ENCODE measurements at places on chromosomes 13 and 19.

DNA sequence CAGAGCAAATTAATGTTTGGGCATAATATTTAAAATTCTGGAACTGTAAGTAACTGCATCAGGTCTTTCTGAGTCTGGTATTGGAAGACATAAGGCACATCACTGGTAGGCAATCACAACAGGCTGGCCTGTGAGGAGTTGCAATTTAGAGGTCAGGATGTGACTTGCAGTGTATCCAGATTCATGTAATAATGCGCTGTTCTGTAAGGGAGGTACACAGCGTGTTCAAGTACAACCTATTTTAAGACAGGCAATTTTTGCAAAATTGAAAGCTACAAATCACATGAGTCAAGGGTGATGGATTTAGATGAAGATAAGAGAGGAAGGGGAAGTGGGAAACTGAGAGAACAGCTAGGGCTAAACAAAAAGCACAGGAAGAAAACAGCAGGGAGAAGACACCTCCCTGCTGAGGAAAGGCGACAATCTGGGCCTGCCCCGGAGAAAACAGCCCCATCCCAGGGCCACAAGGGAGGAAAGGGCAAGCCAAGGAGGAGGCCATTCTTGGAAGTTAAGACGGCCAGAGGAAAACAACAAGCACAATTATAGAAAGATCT lies 138.1 kb downstream of the LACC1 start:
- DNase-seq: no peak

DNA sequence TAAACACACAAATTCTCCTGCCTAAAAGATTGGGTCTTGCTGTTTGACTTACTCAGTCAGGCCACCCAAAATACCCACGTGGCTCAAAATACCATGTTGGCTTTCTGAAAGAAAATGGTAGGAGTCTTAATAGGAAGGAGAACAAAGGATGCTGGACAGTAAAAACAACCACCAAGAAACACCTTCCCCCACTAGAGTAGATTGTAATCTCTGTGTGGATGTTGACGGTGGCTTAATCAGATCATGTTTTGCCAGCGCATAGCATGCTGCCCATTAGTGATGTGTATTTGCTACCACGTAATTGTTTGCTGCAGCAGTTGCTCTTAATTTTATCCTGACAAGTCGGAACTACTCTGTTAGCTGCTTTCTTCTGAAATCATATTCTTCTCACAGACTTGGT lies 1229.3 kb upstream of the SLC10A2 start:
- no peak for DNase-seq

DNA sequence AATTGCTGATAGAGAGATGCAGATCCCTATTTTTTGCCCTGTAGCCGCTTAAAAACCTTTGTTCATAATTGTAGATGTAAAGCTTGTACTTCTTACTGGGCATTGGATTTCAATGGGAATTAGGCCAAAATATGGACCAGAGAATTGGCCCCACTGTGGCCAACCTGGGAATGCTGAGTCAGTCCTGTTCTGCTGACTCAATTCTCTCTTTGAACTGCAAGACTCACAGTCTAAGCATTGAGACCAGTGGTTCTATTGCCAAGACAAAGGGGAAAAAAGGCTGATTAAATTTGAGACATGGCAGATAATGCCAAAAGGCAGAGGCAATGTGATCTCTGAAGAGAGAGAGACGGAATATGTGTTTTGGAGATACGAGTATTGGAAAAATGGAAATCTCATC lies 72.5 kb upstream of the UBL3 start:
- no peak for DNase-seq

GRCh38 chr19:45376045-45376724 lies 5.8 kb upstream of the ERCC2 start:
- peak; percentile 85 for DNase-seq

DNA sequence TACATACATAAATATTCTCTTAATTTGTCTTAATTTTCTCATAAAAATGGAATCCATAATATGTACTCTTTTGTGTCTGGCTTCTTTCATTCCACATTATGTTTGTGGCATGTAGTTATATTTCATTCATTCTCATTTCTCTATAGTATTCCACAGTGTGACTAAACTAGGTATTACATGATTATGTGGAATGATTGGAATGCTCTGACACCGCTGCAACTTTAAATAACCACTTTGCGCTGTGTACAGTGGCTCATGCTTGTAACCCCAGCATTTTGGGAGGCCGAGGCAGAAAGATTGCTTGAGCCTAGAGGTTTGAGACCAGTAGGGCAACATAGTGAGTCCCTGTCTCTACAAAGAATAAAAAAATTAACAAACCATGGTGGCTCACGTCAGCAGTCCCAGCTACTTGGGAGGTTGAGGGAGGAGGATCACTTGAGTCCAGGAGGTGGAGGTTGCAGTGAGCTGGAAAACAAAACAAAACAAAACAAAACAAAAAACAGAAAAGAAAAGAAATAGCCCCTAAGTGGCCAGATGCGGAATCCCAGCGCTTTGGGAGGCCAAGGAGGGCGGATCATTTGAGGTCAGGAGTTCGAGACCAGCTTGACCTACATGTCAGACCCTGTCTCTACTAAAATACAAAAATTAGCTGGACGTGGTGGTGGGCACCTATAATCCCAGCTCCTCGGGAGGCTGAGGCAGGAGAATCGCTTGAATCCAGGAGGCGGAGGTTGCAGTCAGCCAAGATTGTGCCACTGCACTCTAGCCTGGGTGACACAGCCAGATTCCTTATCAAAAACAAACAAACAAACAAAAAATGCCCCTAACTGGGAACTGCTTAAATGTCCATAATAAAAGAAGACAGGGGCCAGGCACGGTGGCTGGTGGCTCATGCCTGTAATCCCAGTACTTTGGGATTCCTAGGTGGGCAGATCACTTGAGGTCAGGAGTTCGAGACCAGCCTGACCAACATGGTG lies 8.0 kb upstream of the SAE1 start:
- no peak for DNase-seq

DNA sequence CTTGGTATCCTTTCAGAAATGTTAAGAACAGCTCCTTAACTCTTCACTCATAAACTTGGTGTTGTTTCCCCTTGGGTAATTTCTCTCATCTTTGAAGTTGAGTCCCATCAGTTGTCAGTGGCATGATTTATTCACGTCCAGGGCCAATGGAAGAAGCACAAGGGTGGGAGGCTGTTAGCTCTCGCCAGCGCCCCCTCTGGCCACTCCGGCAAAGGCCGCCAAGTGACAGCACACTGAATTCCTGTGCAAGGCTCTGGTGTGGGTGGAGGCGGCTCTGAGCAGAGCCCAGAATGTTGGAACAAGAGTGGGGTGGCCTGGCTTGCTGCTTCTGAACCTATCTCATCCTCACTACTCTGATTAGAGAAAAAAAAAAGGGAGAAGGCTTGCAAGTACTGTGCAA lies 13.1 kb upstream of the MEDAG start:
- no peak for DNase-seq

DNA sequence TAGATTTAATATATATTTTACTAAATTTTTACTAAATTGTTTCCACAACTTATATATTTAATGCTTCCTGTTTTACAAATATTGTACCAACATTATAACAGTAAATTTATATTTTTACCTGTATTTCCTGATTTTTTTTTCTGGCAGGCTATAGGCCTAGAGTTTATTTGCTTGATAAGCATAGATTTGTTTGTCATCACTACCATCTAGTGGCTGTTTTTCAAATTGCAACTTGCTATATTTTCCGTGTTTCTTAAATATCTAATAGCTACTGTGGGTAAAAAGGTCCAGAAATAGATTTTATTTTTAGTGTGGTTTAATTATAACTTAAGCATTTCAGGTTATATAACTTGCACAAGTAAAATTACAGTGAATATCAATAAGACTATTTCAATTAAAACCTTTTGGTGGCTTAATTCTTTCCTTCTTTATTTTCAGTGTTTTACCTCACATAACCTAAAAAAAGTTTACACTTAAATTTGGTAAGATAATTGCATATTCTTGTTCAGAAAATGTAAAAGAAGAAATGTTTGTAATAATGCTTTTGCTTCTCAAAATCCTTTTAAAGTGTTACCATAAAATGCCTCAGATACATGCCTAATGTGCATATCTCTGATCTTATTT lies 60.6 kb downstream of the NDFIP2 start:
- peak; percentile 79 for DNase-seq

- no peak for DNase-seq
Observed at GRCh38 chr13:63351081-63351480, 1935.4 kb upstream of the PCDH20 start.

GRCh38 chr13:114152831-114153371 lies 20.5 kb upstream of the RASA3 start:
- no peak for DNase-seq

GRCh38 chr19:57171551-57172081 lies 4.3 kb upstream of the DUXA start:
- DNase-seq: no peak

- peak; percentile 83 for DNase-seq
Observed at GRCh38 chr19:32691291-32691951, at the start of gene NUDT19. TSS of gene NUDT19 (plus strand) at chr19:32691821. CDS start at chr19:32691961, 140 bp downstream.

DNA sequence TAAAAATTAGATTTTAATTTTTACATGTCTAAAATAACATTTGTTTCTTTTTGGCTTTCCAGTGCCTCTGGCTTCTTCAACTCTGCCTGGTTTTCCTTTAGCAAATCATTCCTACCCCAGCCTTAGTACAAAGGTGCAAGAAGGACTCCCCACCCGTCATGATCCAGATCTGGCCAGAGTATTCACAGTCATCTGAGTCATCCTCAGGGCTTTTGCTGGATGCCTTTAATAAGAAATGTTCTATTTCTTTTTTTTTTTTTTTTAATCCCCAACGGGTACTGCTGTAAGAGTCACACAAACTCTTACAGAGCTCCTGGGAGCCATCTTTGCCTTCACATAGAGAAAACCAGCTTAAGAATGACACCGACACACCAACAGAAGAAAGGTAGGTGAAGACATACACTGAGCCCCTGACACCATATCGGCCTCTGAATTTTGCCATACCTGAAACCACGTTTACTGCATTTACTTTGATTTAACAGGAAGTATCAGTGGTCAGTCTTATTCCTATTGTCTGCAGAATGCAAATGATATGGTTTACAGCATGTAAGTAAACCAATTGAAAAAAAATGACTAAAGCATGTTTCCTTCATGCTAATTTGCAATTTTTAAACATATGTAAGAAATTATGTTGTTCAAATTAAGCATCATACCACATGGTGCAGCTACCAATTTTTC lies 184.4 kb downstream of the NALCN start:
- no peak for DNase-seq

- no peak for DNase-seq
Observed at GRCh38 chr13:110581506-110582185, 20.1 kb upstream of the RAB20 start.

GRCh38 chr19:10226376-10227025 lies 4.6 kb downstream of the S1PR2 start:
- DNase-seq: no peak

DNA sequence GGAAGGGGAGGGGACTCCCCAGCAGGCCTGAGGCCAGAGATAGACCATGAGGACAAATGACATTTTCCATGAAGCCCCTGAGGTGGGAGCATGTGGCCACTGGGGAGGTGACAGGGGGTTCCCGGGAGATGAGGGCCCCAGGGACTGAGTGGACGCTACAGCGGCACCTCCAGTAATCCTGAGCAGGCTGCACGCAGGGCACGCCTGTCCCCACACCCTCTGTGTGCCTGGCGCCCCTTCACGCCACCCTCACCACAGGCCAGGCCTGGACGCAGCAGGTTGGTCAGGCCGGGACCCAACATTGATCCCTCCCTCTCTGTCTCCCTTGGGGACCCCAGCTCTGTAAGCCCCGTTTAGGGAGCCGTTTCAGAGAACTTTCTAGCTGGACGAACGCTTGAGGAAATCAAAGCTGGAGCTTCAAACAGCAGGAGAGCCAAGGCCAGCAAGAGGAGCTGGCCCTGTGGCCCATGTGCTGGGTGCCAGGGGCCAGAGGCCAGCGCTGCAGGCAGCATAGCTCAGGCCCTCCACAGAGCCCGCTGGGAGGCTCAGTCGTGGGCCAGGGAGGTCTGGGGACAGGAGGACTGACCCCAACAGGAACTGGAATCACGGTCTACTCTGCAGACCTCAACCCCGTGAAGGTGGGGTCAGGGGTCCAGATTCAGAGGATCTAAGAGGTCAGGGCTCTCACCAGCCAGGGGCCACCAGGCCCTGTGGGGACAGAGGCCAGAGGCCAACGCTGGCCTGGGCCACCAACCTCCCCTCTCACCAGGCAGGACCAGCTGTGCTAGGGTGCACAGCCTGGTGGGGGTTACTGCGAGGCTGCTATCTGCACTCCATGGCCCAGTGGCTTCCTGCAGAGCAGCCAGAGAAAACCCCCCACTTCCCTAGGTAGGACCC lies 14.6 kb downstream of the LSM4 start:
- DNase-seq: no peak

DNA sequence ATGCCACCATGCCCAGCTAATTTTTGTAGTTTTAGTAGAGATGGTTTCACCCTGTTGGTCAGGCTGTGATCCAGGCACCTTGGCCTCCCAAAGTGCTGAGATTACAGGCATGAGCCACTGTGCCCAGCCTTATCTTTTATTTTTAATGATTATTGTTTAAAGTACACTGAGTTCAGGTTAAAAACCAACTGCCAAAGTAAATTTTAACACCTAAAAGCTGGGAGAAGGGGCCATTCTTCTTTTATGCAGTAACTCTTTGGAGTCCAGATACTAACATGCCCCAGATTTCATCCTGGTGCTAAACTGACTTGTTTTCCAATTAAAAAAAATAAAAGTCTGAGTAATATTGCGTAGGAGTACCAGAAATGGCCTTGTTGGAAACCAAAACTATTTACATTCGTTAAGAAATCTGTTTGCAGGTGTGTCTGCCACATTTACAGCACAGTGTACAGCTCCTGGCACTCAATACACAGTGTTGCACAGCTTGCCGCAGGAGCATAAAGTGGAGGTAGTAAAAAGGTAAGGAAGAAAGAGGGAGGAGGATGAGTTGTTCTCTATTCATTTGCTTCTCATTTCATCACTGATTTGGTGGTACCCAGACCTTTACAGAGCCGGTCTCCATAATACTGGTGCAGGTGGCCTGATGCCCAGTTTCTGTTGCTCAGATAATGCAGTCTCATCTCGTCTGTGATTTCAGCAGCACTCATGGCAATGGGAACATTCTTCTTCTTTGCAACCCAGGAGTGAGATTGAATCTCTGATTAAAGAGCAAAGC lies 108.9 kb downstream of the PCCA start:
- no peak for DNase-seq

DNA sequence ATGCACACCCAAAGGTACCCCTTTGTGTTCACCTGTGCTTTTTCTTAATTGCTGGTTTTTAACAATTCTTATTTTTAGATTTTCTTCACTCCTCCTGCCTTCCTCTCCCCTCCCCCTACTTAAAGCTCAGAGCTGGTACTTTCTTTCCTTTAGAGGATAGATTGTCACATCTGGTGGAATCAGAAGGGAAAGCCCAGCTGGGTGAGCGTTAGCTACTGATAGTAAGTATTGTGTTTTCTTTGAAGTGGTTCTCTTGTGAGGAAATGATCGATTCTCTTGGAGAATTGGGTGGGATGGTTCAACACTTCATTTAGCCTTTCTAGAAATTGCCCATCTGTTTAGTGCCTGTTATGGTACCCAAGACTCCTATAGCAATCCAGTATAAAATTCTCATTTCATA lies 84.8 kb downstream of the FLT1 start:
- no peak for DNase-seq
